ENCODE measurements at places on chromosomes 7 and 10. TPM values are rescaled to one million over a fixed set of nuclear protein-coding genes. Genes with fewer than 3 reads are reported as not detected.

DNA sequence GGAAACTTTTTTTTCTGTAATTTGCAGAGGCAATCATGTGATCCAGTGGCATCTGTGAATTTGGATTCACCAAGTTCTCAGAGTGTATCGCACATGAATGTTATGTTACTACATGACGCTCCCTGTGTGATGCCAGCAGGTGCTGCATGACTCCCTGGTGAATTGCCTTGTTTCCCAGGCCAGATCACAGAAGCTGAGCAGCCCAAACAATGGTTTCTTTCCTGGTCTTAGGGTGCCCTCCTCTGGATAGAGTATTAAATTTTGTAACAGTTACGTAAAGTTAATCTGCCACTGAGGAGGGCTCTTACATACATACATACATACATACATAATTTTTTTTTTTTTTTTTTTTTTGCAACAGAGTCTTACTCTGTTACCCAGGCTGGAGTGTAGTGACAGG, 3.6 kb downstream of the ZSCAN21 start:
- peak; percentile 79 for DNase-seq
- H3K4me1 ChIP-seq: peaks cover 8% of the 10 kb centered on the region
- no peaks in the 10 kb centered on the region for H3K27me3 ChIP-seq
- peaks cover 35% of the 10 kb centered on the region for H3K36me3 ChIP-seq
- no peak overlapping the region for H3K27ac ChIP-seq
- H3K4me3 ChIP-seq: no peak overlapping the region

GRCh38 chr7:73740771-73741170, 2.2 kb upstream of the ABHD11 start:
- peak overlapping the region; percentile 46 for H3K4me3 ChIP-seq
- peaks cover 14% of the 10 kb centered on the region for H3K36me3 ChIP-seq

DNA sequence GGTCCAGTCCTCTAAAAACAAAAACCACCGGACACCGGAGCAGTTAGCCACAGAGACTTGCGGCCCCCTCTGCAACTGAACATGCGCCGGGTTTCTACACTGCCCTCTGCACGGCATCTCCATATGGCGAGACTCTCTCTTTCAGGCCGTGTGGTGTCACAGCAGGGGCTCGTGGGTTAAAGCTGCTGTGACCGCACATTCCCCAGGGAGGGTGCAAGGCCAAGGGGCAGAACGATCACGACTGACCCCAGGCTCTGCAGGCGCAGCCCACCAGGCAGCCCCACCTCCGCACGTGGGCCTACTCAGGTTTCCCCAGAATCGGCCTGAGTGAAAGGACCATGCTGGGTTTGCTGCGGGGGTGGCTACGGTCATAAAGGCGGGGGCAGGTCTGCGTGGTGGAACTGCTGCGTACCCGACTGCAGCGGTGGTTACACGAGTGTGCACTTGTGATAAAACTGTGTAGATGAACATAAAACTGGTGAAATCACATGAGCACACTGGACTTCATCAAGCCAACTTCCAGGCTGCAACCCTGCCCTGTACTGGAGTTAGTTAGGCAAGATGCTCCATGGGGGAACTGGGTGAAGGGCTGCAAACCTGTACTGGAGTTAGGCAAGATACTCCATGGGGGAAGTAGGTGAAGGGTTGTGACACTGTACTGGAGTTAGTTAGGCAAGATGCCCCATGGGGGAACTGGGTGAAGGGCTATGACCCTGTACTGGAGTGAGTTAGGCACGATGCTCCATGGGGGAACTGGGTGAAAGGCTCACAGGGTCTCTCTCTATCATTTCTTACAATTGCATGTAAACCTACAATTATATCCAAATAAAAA, 81.4 kb upstream of the PPP2R2D start:
- H3K4me3 ChIP-seq: no peak overlapping the region
- H3K27me3 ChIP-seq: peaks cover 12% of the 10 kb centered on the region
- no peak for DNase-seq
- H3K27ac ChIP-seq: no peak overlapping the region
- no peaks in the 10 kb centered on the region for H3K4me1 ChIP-seq
- H3K36me3 ChIP-seq: no peaks in the 10 kb centered on the region

DNA sequence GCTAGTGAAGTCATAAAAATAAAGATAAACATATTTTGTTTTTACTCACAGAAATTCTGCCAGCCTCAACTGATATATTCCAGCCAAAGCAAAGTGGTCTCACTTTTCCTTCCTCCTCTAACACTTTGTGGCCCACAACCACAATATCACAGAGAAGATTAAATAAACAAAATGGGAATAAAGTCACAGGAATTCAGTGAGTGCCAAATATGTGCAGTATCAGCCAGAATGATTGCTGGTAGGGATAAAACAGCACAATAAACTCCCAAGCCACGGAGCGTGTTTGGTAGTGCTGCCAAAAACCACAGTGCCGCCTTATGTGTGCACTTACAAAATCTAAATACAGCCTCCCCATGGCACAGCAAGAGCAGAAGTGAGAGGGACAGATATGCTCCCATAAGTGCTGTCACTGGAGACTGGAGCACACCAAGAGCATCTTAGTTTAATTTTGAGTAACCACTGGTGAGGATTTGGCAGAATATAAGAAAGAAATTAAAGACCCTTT, 155.8 kb downstream of the POM121L12 start:
- no peaks in the 10 kb centered on the region for H3K36me3 ChIP-seq
- H3K4me1 ChIP-seq: no peaks in the 10 kb centered on the region
- H3K27ac ChIP-seq: no peak overlapping the region
- no peak overlapping the region for H3K4me3 ChIP-seq
- DNase-seq: no peak
- peaks cover 67% of the 10 kb centered on the region for H3K27me3 ChIP-seq

- no peaks in the 10 kb centered on the region for H3K27me3 ChIP-seq
- DNase-seq: no peak
- H3K27ac ChIP-seq: no peak overlapping the region
- no peak overlapping the region for H3K4me3 ChIP-seq
- peaks cover 9% of the 10 kb centered on the region for H3K4me1 ChIP-seq
- H3K36me3 ChIP-seq: no peaks in the 10 kb centered on the region
Measured at GRCh38 chr10:88423732-88424131, 159.4 kb downstream of the RNLS start.

INMT gene
- total RNA-seq: not detected

SRI gene
- 80.0 TPM for total RNA-seq

- H3K4me1 ChIP-seq: peaks cover 5% of the 10 kb centered on the region
- H3K27me3 ChIP-seq: peaks cover 31% of the 10 kb centered on the region
- peak overlapping the region; percentile 61 for H3K4me3 ChIP-seq
- no peak for DNase-seq
- H3K27ac ChIP-seq: no peak overlapping the region
Measured at GRCh38 chr7:78018641-78019446, 220.3 kb downstream of the PHTF2 start.

DNA sequence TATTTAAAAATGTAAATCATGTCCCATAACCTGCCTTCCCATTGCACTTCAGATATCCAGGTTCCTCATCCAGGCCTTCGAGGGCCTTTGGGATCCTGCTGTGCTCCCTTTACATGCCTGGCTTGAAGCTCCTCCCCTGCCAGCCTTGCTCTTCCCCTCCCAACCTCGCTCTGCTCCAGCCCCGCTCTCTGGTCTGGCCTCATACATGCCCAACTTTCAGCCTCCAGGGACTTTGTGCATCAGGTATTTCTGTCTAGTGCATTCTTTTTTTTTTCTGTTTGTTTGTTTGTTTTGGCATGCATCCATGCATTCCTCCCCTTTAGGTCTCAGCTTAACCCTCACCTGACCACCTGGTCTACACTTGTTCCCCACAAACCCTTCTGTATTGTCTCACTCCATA, 160.3 kb downstream of the SNX10 start:
- H3K27me3 ChIP-seq: no peaks in the 10 kb centered on the region
- peaks cover 15% of the 10 kb centered on the region for H3K4me1 ChIP-seq
- no peak overlapping the region for H3K4me3 ChIP-seq
- peak overlapping the region; percentile 62 for H3K27ac ChIP-seq
- no peaks in the 10 kb centered on the region for H3K36me3 ChIP-seq

HIPK2 gene
- total RNA-seq: 93.9 TPM

SPRN gene
- not detected for total RNA-seq

DNA sequence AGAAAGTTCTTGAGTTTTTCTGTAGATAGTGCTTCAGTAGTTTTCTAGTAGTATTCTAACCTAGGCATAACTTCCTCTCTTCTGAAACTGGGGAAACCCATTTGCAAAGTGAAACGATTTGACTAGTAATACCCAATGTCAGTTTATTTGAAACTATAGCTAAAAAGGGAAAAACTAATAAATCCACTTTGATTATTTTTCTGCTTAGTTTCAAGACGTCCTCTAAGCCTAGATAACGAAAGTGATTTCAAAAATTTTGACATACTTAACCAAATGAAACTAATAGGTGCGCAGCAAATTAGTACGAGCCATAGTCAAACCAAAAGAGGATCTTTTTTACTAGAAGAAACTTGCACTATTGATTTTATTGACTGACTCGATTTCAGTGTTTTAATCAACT, 9.8 kb upstream of the SP8 start:
- peaks cover 5% of the 10 kb centered on the region for H3K4me1 ChIP-seq
- peaks cover 24% of the 10 kb centered on the region for H3K27me3 ChIP-seq
- H3K36me3 ChIP-seq: no peaks in the 10 kb centered on the region
- DNase-seq: no peak
- no peak overlapping the region for H3K27ac ChIP-seq

- H3K27me3 ChIP-seq: no peaks in the 10 kb centered on the region
- peaks cover 42% of the 10 kb centered on the region for H3K36me3 ChIP-seq
- DNase-seq: no peak
- no peaks in the 10 kb centered on the region for H3K4me1 ChIP-seq
- no peak overlapping the region for H3K4me3 ChIP-seq
Measured at GRCh38 chr7:30430276-30430675, 48.3 kb downstream of the NOD1 start.

EN2 gene
- not detected for total RNA-seq

DNA sequence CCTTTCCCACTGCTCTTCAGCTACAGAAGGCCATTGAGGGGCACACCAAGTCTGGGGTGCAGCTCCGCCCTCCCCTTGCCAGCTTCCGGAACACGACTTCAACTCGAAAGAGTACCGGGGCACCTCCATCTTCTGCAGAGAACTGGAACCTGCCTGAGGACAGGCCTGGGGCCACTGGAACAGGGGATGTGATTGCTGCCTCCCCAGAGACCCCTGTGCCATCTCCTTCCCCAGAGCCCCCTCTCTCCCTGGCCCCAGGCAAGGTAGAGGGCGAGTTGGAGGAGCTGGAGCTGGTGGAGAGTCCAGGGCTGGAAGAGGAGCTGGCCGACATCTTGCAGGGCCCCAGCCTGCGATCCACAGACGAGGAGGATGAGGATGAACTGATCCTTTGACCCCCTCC, 10.9 kb downstream of the FAM131B start:
- H3K27ac ChIP-seq: no peak overlapping the region
- no peak for DNase-seq
- H3K27me3 ChIP-seq: peaks cover 15% of the 10 kb centered on the region
- H3K4me3 ChIP-seq: no peak overlapping the region

GRCh38 chr7:140485500-140486265, 6.4 kb upstream of the MKRN1 start:
- H3K4me1 ChIP-seq: peaks cover 8% of the 10 kb centered on the region
- H3K4me3 ChIP-seq: no peak overlapping the region
- no peaks in the 10 kb centered on the region for H3K36me3 ChIP-seq
- DNase-seq: peak; percentile 45

GJD4 gene
- not detected for total RNA-seq

- H3K36me3 ChIP-seq: no peaks in the 10 kb centered on the region
- no peaks in the 10 kb centered on the region for H3K27me3 ChIP-seq
- H3K27ac ChIP-seq: no peak overlapping the region
- no peak overlapping the region for H3K4me3 ChIP-seq
- no peak for DNase-seq
Measured at GRCh38 chr7:351256-351655, 61.3 kb downstream of the FOXL3 start.

- H3K27ac ChIP-seq: peak within 1 kb of the TSS; percentile 93
- H3K4me1 ChIP-seq: peaks cover 58% of the 10 kb centered on the region
- peak; percentile 72 for DNase-seq
Measured at GRCh38 chr10:35336084-35336831, at the start of gene CCNY. CCNY (plus strand) TSS chr10:35336509; CDS start chr10:35337054, 545 bp downstream.

DNA sequence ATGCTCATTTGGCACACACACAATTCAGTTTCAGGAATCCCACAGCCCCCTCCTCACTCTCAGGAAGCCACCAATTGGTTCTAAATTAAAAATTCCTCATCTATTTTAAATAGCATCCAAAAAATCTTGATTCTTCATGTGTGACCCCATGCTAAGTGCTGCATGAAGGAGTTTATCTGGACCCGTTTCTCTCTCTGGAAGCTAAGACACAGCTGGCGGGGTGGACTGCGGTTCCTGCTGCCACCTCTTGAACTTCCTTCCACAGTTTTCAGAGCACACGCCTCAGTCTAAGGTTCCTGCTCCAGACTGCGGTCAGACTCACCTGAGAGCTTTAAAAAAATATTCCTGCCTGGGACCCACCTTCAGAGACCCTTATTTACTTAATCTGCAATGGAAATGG, 34.5 kb downstream of the LYZL1 start:
- DNase-seq: no peak
- no peaks in the 10 kb centered on the region for H3K36me3 ChIP-seq
- H3K27me3 ChIP-seq: peaks cover 54% of the 10 kb centered on the region
- no peaks in the 10 kb centered on the region for H3K4me1 ChIP-seq

DNA sequence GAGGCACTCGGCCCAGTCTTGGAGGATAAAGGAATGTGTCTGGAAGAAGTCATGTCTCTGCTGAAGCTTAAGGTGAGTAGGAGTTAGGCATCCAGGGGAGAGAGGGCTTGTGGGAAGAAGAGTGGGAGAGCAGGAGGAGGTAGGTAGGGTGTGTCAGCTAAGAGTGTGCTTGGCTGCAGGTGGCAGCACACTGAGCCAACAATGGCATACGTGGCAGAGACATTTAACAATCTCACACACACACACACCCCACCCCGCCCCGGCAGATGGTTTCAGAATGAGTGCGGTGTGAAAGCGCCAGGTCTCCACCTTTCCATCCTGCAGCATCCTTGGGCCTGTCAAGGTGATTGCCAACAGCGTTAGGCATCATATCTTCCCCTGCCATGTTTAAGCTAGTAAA, 11.2 kb upstream of the ARPC1A start:
- peaks cover 7% of the 10 kb centered on the region for H3K4me1 ChIP-seq
- no peak overlapping the region for H3K4me3 ChIP-seq
- H3K27ac ChIP-seq: no peak overlapping the region
- peak; percentile 31 for DNase-seq
- no peaks in the 10 kb centered on the region for H3K27me3 ChIP-seq

GRCh38 chr7:29926741-29927140, 62.9 kb downstream of the SCRN1 start:
- no peak for DNase-seq
- no peak overlapping the region for H3K4me3 ChIP-seq
- peaks cover 7% of the 10 kb centered on the region for H3K36me3 ChIP-seq
- no peaks in the 10 kb centered on the region for H3K27me3 ChIP-seq

GRCh38 chr7:155284496-155285274, 13.0 kb upstream of the INSIG1 start:
- peaks cover 42% of the 10 kb centered on the region for H3K27me3 ChIP-seq
- DNase-seq: no peak
- H3K4me1 ChIP-seq: peaks cover 4% of the 10 kb centered on the region
- peak overlapping the region; percentile 53 for H3K27ac ChIP-seq
- no peak overlapping the region for H3K4me3 ChIP-seq
